ENCODE measurements at places on chromosomes 4 and X.

- no peak for DNase-seq
Observed at GRCh38 chrX:40189637-40190036, 91.9 kb upstream of the BCOR start.

GRCh38 chrX:152907084-152907651 is 9.3 kb downstream of the ZNF185 start:
- DNase-seq: no peak

GRCh38 chr4:162265802-162266201 is 102.0 kb upstream of the FSTL5 start:
- DNase-seq: no peak

DNA sequence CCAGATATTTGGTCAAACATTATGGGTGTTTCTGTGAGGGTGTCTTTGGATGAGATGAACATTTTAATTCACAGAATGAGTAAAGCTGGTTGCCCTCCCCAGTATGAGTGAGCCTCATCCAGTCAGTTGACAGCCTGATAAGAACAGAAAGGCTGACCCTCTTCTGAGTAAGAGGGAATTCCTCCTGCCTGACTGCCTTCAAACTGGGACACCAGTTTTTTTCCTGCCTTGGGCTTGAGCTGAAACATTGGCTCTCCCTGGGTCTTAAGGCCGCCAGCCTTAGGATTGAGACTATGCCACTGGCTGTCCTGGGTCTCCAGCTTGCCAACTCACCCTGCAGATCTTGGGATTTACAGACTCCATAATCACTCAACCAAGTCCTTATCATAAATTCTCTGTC is 14.5 kb upstream of the MAML3 start:
- no peak for DNase-seq

GRCh38 chr4:3324093-3324815 is 31.4 kb downstream of the RGS12 start:
- DNase-seq: no peak

DNA sequence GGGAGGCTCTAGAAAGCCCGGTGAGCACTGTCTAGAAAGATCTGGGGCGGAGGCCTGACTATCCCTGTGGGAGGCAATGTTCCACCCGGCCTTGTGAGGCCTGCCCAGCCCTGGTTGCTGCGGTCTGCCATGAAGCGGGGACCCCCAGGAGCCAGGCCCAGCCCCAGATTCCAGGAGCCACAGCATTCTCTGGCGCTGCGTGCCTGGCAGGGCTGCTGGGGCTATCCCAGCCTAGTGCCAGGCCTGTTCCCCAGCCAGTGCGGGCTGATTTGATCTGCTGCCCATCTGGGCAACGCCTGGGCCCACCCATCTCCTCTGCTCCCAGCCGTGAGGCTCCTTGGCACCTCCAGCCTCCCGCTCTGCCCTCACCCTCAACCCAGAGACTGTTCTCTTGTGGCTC is 19.6 kb downstream of the ATP2B3 start:
- no peak for DNase-seq

- no peak for DNase-seq
Observed at GRCh38 chrX:136660896-136661295, 12.9 kb downstream of the CD40LG start.

DNA sequence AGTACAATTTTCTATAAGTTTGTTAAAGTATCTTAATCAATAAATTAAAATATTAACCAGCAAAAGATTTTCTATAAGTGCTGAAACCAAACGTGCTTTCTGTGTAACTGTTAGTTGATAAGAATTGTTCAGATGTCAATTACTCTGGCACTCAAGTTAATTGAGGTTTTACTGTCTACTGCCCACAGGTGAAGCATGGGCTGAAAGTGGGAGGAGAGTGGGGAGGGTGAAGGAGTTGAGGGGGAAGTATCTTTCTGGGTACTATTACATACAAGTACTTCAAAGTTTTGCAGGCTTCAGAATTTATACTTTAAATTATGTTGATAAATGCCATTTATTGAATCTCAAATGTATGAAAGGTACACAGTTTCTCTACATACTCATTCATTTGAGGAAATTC is 19.1 kb upstream of the CXCL3 start:
- DNase-seq: no peak

GRCh38 chr4:119300101-119300978 is 21.6 kb downstream of the FABP2 start:
- DNase-seq: peak; percentile 84

DNA sequence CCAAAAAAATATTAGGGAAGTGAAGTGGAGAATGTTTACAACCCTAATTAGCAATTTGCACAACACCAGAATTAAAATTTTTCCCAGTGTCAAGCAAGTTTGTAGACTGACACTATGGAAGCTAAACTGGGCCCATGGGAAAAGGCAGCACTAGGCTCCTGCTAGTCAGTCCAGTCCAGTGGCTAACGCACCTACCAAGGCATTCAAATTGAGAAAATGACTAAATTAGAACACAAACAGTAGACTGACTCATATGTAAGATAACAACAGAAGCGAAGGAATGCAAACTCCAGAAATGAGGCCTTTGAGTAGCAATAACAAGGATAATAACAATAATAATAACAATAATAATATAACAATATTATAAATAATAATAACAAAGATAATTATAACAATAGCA is 90.7 kb downstream of the GRIA3 start:
- no peak for DNase-seq

- no peak for DNase-seq
Observed at GRCh38 chr4:6730603-6731317, 14.8 kb downstream of the BLOC1S4 start.

All from stimulated activated CD4-positive, alpha-beta T cell treated with anti-CD3 and anti-CD28 coated beads, TNF-alpha, amount 100 ng/mL, for 1 hour (primary cell).